ENCODE measurements at places on chromosomes 2 and 18.

DNA sequence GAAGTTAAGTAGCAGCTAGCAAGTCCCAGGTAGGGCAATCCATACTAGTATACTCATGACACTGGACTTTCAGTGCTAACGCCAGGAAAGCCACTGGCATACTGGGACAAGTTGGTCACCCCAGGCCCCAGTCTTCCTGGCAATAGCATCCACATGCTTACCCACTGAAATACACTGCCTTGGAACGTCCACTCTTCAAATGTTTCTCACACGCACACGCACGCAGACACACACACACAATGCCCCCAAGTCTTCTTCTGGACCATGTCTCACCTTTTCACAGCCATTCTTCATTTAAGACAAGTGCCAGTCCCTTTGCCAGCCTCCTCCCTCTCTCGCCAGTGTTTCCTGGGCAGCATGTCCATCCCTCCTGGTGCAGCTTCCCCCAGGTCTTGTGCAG, 8.7 kb upstream of the TEX261 start:
- DNase-seq, result no peak

GRCh38 chr2:74606927-74607326, 41.2 kb downstream of the M1AP start:
- DNase-seq, result no peak

DNA sequence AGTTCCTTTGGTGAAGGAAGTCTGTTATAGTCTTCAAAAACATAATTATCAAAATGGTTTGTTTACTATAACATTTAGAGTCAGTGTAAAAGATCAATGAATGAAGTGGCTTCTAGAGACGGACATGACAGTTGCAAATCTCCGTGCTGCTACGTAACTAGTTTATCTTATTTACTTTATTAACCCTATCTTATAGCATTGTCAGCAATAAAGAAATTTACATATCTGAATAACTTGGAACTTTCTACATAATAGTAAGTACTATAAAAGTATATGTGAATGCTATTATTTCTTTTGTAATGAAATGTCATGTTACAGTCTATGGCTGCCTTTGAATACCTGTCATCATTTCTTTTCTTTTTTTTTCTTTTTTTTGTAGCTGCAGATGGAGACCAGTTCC, 246.8 kb downstream of the PTH2R start:
- DNase-seq, result no peak

GRCh38 chr2:189633392-189633811, 27.9 kb upstream of the ASNSD1 start:
- no peak for DNase-seq
